Central memory CD8-positive, alpha-beta T cell (primary cell): ENCODE measurements at places on chromosomes 6 and 20.

- DNase-seq, result no peak
Measured at GRCh38 chr20:39211060-39211748, 249.1 kb downstream of the DHX35 start.

GRCh38 chr6:170280689-170281045 is 10.2 kb downstream of the DLL1 start:
- no peak for DNase-seq

GRCh38 chr6:80789912-80790570 is 683.6 kb downstream of the BCKDHB start:
- no peak for DNase-seq

GRCh38 chr6:111845441-111845871 is 27.8 kb downstream of the FYN start:
- DNase-seq, result no peak

- DNase-seq, result no peak
Measured at GRCh38 chr6:116210750-116211425, 43.0 kb downstream of the TSPYL4 start.

DNA sequence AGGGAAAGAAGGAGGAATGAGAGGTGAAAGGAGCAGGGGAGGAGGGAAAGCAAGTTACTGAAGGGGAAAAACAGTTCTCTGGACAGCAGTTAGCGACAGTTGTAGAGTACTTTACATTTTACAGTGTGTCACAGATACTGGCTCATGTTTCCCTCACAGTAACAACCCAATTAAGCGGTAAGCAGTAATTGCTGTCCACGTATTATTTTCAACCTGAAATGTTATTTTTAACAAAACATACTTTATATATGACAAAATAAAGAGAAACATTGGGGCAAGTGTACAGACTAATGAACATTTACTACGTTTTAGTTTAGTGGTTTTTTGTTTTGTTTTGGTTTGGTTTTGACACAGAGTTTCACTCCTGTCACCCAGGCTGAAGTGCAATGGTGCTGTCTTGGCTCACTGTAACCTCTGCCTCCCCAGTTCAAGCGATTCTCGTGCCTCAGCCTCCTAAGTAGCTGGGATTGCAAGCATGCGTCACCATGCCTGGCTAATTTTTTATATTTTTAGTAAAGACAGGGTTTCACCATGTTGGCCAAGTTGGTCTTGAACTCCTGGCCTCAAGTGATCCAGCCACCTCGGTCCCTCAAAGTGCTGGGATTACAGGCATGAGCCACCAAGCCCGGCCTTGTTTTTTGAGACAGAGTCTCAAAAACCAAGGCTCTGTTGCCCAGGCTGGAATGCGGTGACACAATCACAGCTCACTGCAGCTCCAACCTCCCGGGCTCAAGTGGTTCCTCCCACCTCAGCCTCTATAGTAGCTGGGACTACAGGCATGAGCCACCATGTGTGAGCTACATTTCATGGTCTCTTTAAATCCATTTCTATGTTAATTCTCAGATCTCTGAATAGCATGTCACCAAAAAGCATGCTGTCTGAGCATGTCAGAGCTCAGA is 22.6 kb upstream of the BTN3A2 start:
- no peak for DNase-seq

DNA sequence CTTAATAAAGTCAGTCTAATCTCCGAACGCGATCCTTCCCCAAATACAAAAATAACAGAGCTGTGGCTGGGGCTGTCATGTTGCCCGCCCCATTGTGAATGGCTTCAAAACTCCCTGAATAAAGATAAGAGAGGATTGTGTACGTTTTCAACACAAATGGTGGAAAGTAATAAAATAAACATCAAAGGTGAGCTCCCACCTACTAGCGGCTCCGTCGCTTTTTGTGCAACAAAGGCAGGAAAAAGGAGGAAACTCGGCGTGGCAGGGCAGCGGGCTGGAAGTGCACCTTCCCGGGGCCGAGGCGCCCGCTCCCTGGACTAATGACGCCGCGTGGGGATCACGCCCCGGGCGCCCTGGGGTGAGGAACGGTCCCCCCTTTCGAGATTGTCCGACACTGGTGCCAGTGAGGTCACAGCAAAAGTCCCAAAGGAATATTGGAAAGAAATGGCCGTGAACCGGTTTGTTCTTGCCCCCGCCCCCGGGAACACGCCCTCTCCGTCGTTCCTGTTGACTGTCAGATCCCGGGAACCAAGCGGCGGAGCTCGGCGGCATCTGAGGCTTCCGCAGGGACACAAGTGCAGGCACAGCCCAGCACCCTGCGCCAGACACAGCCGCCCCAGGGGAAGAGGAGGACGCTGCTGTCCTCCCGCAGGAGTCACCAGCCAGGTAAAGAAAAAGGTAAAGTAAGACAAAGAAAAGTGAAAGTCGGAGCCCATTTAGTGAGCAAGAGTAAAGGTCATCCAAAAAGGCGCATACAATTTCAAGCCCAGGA is 1.1 kb upstream of the FOXQ1 start:
- DNase-seq, result no peak

- DNase-seq, result no peak
Measured at GRCh38 chr6:167560673-167561569, 236.0 kb downstream of the TTLL2 start.
